ENCODE measurements at places on chromosomes 2 and 18. TPM values are rescaled to one million over a fixed set of nuclear protein-coding genes. Genes with fewer than 3 reads are reported as not detected.
A peak's percentile ranks its signal among the peaks of the same experiment; 100 is the strongest.

GRCh38 chr2:187470698-187471097 lies 22.6 kb upstream of the CALCRL start:
- no peak overlapping the region for H3K27ac ChIP-seq
- H3K36me3 ChIP-seq: no peaks in the 10 kb centered on the region
- no peak for DNase-seq
- H3K27me3 ChIP-seq: no peaks in the 10 kb centered on the region

NAT8 gene
- not detected for total RNA-seq

DNA sequence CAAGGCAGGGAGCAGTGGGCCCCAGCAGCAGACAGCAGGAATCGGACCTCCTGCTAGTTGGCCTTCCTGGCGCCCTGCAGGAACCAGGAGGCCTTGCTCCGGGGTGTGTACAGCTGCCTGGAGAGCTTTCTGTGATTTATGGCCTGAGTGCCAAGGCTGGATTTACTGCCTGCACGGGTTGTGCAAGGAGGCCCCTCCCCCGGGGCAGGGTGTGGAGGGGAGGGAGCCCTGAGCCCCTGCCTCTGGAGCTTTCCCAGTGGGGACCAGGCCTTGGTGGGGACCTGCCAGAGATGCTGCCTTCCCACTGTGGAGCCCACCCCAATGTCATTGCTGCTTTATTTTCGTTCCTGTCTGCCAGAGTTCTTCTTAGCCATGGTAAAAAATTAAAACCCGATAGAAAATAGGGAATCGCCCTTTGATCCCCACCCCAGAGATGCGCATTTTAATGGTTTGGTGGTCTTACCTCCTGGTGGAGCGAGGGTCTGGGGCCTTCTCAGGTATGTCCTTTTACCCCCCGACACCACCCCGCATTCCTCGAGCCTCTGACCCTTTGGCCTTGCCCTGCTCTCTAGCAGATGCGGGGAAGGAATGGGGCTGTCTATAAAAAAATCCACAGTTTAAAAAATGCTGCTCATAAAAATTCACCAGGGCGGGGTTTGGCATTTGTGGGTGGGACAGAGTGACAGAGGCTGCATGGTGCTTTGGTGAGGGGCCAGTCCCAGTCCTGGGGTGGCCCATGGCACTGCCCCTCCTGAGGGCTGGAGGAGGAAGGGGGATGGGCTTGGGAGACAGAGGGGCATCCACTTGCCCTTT lies 6.9 kb upstream of the RALB start:
- H3K4me3 ChIP-seq: no peak overlapping the region
- peak; percentile 78 for DNase-seq
- H3K27ac ChIP-seq: no peak overlapping the region
- no peaks in the 10 kb centered on the region for H3K4me1 ChIP-seq
- no peaks in the 10 kb centered on the region for H3K27me3 ChIP-seq

DSEL gene
- 5.2 TPM for total RNA-seq

GCG gene
- total RNA-seq: not detected

DNA sequence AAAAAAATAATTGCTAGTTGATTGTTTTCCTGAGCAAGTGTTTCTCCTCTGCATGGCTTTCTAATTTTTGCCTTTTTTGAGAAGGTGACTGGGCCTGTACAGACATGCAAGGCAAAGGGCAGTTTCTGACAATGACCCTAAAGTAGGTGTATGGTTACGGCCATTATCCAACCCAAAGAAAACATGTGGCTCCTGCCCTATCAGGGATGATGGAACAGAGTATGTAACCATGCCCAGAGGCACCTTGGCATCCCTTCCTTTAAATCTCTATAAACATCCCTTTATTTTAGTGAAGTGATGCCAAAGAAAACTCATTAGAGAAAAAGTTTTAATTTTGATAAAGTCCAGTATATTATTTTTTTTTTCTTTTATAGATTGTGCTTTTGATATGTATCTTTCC lies 217.5 kb downstream of the LPIN1 start:
- no peak overlapping the region for H3K4me3 ChIP-seq
- H3K4me1 ChIP-seq: no peaks in the 10 kb centered on the region
- no peak for DNase-seq
- H3K36me3 ChIP-seq: no peaks in the 10 kb centered on the region
- no peaks in the 10 kb centered on the region for H3K27me3 ChIP-seq

GRCh38 chr18:8513249-8513648 lies 96.0 kb upstream of the RAB12 start:
- no peaks in the 10 kb centered on the region for H3K27me3 ChIP-seq
- no peaks in the 10 kb centered on the region for H3K4me1 ChIP-seq
- no peaks in the 10 kb centered on the region for H3K36me3 ChIP-seq
- H3K4me3 ChIP-seq: no peak overlapping the region
- H3K27ac ChIP-seq: no peak overlapping the region
- no peak for DNase-seq

DNA sequence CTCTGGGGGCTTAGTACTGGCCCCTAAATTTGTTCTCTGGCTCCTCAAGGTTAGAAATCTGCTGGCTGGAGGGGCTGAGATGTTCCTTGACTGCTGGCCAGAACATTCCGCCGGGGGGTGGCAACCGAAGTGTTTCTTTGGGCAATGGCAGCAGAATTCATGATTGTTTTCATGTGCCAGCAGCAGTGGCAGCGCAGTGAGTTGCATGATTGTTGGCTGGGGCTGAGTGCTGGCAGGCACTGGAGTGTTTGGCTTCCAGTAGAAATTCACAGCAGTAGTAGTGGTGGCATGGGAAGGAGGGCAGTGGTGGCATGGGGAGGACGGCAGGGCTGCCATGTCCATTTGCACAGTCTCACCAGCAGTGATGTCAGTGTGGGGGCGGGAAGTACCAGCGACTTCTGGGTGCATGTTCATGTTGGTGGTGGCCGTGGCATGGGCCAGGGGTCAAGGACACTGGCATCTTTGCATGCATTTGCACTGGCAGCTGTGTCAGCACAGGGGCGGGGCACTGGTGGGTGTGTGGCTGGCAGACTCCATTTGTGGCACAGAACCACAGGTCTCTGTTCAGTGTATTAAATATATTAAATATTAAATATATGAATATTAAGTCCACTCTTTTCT lies 130.6 kb upstream of the CDH7 start:
- no peaks in the 10 kb centered on the region for H3K27me3 ChIP-seq
- no peaks in the 10 kb centered on the region for H3K4me1 ChIP-seq
- DNase-seq: no peak
- no peak overlapping the region for H3K27ac ChIP-seq
- H3K4me3 ChIP-seq: no peak overlapping the region

DNA sequence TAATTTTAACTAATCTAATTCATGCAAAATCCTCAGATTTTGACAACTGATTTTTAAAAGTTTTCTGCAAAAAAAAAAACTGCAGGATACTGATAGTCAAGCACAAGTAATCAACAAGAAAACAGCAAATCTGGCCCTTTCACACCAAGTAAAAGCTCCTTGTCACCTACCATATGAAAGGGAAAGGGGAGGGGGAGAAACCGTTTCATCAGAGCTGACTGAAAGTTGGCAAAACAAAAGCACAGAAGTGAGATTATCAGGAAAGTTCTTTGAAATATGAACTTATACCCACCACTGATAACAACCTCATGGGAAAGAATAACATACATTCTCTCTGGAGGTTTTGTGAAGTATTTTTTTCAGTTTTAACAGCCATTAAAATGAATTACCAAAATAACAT lies 38.7 kb downstream of the ZNF521 start:
- no peak overlapping the region for H3K4me3 ChIP-seq
- no peak for DNase-seq
- H3K27ac ChIP-seq: no peak overlapping the region
- H3K4me1 ChIP-seq: no peaks in the 10 kb centered on the region
- H3K36me3 ChIP-seq: no peaks in the 10 kb centered on the region

GRCh38 chr2:85269959-85270358 lies 57.8 kb downstream of the TGOLN2 start:
- DNase-seq: no peak
- no peak overlapping the region for H3K4me3 ChIP-seq
- no peak overlapping the region for H3K27ac ChIP-seq
